ENCODE measurements at places on chromosomes 2 and 18.
A peak's percentile ranks its signal among the peaks of the same experiment; 100 is the strongest.

DNA sequence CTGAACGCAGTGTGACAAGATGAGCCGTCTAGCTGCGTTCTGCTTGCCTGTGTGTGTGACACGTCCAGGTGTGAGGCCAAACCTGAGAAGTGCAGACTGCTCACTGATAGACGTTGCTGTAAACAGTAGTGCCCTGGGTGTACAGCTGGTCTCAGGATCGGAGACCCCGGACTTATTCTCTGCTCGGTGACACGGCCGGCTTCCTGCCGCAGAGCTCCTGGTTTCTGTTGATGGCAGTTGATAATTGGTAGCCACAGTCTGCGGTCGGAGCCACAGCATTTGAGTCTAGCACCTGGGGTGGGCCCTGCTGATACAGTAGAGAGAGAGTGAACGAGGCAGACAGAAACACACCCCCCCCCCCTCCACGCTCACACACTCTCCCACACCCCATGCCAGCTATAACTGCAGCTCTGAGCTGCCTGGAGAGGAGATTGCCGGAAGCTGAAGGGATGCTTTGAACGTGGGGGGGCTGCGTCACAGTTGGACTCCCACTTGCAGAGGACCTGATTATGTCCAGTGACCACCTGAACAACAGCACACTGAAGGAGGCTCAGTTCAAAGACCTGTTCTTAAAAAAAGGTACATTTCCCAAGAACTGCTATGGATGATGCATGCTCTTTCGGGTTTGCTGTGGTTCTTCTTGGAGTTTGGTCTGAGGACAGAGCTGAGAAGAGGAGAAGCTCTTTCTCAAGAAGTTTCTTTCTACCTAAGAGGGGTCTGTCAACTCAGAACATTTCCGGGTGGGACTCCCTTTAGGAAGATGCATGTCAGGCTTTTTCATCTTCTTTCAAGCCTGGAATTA, 114.0 kb downstream of the FAM210A start:
- peak; percentile 42 for DNase-seq

DNA sequence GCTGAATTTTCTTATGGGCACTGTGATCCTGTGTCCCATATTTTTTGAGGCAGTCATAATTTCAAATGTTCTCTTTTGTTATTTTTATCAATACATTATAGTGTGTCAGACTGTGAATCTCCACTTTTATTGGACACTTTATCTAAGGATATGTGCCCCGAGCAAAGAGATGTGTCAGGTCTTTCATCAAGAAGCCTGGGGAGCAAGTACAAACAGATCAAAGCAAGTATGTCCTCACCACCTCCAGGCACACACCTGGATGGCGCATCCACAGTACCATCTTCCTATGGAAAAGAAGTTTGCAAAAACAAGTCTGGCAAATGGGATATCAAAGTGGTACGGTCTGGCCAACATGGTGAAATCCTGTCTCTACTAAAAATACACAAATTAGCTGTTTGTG, 81.0 kb upstream of the ZNF236 start:
- no peak for DNase-seq

GRCh38 chr2:112024231-112024630, 30.8 kb upstream of the TMEM87B start:
- DNase-seq, result no peak

DNA sequence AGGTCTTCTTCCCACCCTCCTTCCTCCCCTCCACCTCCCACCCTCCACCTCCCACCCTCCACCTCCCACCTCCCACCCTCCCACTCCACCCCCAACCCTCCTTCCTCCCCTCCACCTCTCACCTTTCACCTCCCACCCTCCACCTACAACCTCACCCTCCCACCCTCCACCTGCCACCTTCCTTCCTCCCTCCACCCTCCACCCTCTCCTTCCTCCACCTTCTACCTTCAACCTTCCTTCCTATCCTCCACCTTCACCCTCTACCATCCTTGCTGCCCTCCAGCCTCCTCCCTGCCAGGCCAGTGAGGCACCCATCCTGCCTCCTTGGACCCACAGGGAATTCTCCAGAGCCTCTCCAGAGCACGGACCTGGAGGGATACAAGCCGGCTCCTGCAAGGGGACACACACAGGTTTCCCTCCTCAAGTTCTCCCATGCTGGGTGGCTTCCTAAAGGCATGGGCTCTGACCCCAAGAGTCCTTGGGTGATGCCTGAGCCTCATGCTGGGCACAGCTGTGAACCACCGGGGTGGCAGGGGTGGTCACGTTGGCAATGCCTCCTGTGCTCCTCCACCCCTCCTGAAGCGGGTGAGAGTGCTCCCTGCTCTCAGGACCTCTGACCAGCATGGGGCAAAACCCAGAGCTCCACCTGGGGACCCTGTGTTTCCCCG, 293.0 kb downstream of the NDUFA10 start:
- DNase-seq, result no peak

GRCh38 chr2:10993001-10993481, 81.3 kb downstream of the KCNF1 start:
- no peak for DNase-seq

DNA sequence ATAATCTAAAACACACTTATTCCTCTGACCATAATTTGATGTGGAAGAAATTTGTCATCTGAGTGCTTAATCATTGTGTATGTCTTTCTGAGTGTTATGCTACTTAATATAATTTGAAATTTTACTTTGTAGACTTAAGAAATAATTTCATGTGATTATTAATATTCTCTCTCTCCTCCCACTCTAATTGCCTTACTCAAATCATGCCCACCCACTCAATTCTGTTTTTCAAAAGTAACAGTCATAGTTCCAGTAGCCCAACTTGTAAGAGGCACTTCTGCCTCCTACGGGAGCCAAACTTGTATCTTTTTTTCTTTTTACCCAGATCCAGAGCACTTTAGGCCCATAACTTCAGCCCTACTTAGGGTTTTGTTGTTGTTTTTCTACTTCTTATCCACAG, 18.5 kb upstream of the KYNU start:
- DNase-seq, result no peak

DNA sequence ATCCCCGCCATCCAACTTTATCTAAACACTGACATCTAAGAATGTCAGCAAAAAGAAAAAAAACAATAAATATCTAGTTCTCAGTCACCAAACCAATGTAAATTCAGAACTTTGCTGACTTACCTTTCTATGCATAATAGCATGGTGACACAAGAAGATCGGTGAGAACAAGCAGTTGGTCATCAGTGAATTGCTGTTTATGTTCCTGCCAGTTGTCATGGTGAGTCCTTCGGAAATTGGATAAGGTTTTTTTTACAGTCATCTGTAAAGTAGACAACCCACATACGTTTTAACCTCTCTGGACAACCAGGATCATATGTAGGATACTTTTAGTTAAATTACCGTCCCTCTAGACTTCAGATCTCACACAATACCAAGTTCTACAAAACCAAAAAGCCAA, 6.2 kb upstream of the GPR75 start:
- DNase-seq, result no peak

DNA sequence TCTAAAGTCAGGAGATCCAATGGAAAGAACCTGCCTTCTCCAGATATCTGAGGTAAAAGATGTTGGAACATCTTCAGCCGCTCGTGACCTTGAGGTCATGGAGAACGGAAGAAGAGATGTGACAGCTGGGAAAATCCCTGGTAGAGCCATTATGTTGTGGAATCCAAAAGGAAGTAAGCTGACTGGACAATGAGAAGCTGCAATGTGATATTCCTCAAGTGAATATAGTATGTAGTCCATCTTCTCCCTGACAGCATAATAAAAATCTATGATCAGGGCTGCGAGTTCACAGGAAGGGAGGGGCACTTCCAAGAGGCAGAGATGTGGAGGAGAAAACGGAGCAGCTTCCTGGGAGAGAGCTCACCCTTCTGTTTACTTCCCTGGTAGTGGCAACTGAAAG, 201.0 kb upstream of the SP5 start:
- DNase-seq, result no peak

GRCh38 chr2:17298453-17298852, 219.8 kb downstream of the RAD51AP2 start:
- DNase-seq, result no peak

- DNase-seq, result no peak
Measured at GRCh38 chr2:65367524-65367923, 64.9 kb downstream of the SPRED2 start.

DNA sequence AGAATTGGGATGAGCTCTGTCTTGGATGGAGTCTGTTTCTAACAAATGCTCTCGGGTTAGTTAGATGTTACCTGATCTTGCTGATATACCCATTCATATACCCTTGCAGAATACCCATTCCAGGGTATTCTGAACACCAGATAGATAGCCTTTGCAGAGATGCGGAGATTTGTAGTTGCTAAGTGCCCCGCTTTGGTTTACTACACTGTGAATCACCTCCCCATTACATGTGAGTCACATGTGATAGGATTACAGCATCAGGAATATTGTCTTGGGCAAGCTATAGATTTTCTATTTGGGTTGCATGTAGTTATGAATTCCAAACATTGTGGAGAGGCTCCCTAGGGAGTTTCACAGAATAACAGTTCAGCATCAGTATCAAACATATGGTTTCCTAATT, 3.8 kb downstream of the VSNL1 start:
- no peak for DNase-seq

DNA sequence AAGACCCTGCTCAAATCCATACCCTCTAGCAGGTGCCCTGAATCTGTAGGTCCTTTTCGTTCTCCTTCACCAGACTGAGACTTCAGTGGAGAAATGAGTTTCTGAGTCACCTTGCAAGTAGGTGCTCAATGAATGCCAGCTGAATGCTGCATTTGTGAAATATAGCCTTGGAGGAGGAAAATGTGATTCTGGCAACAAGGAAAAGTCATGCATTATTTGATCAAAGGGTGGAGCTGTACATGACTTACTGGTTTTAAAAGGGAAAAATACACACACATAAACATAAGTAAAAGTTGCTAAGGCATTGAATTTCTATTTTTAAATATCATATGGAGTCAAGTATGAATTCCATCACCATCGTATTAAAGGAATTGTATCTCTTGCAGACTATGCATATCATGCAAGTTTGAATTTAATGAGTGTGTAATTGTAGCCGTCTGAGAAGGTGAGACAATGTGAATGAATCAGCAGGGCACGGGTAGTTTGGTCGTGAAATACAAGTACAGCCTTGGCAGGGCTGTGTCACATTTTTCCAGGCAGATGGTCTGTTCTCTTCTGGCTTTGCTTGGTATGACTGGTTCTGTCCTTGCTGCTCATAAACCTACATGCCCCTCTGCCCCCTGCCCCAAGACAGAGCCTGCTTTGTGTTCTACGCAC, 160.8 kb downstream of the COL6A3 start:
- no peak for DNase-seq

- DNase-seq, result no peak
Measured at GRCh38 chr2:229673676-229674075, 40.7 kb downstream of the DNER start.

DNA sequence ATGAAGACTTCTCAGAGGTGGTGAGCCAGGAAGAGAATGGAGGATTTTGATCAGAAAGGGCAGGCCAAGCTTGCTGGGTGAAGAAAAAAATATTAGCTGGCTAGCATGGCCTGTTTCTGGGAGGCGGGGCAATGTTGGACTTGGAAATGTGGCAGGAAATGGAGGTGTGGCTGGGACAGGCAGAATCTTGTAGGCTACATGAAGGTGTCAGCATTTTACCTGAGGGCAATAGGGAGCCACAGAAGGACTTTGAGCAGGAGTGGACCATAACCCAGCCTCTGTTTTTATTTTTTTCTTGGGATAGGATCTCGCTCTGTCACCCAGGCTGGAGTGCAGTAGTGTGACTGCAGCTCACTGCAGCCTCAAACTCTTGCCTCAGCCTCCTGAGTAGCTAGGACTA, 31.7 kb downstream of the EMX1 start:
- DNase-seq, result no peak

- DNase-seq, result no peak
Measured at GRCh38 chr2:235011929-235012631, 60.3 kb downstream of the SH3BP4 start.

GRCh38 chr2:201866643-201867473, 60.5 kb downstream of the CDK15 start:
- DNase-seq, result no peak

DNA sequence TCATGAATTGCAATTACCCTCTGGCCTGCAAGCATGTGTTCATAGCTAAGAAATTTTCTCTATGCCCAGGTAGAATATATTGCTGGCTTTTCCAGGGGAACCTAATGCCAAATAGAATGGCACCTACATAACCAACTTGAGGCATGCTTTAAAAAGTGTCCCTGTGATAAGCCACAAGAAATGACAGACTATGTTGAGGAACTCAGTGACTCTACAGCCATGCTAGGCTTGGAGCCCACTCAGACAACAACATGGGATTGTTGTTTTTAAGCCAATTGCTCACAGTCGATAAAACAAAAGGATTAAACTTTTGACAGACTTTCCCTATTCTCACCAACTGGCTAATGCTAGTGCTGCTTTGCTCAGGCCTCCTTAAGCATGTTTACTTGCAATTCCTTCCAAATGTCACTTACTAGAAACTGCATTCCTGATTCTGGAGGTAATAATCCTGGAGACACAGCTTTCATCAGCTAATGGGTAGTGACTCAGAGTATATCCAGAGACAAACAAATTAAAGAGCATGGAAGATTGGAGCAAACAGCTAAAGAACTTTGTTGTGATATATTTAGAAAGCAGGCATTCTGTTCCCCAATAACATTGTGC, 249.0 kb downstream of the SLC8A1 start:
- no peak for DNase-seq

GRCh38 chr2:147846412-147847081, 1.7 kb downstream of the ACVR2A start:
- no peak for DNase-seq

GRCh38 chr2:217816396-217816869, 186.4 kb downstream of the TNS1 start:
- DNase-seq, result no peak

All from activated CD8-positive, alpha-beta memory T cell treated with anti-CD3 and anti-CD28 coated beads for 1 hour (primary cell).